OCI-LY7 (cell line): ENCODE measurements at places on chromosomes 1 and 21. TPM values are rescaled to one million over a fixed set of nuclear protein-coding genes. Genes with fewer than 3 reads are reported as not detected.

The FCRL4 gene
- not detected in 2 replicates for total RNA-seq

The VTCN1 gene
- total RNA-seq: not detected in 2 replicates

The ELAPOR1 gene
- total RNA-seq: 0.35 TPM in 1 of 2 replicates, not detected in the other

The VWA1 gene
- not detected in 2 replicates for total RNA-seq

The TGFBR3 gene
- not detected in 2 replicates for total RNA-seq

The RIIAD1 gene
- not detected in 2 replicates for total RNA-seq

The MMP23B gene
- 7.6 and 8.7 TPM in 2 replicates for total RNA-seq

The GPR25 gene
- total RNA-seq: not detected in 2 replicates

The GJA8 gene
- total RNA-seq: not detected in 2 replicates

The SV2A gene
- 1.2 and 1.9 TPM in 2 replicates for total RNA-seq

The SPATA1 gene
- 1.4 and 6.9 TPM in 2 replicates for total RNA-seq

The OR2L3 gene
- not detected in 2 replicates for total RNA-seq

The PTGS2 gene
- total RNA-seq: not detected in 2 replicates

The PPIAL4G gene
- total RNA-seq: not detected in 2 replicates

The FAM163A gene
- total RNA-seq: not detected in 2 replicates
